ENCODE measurements at places on chromosomes 2 and 18.
A peak's percentile ranks its signal among the peaks of the same experiment; 100 is the strongest.

GRCh38 chr2:165055082-165055851 is 99.9 kb upstream of the SLC38A11 start:
- DNase-seq, result no peak

DNA sequence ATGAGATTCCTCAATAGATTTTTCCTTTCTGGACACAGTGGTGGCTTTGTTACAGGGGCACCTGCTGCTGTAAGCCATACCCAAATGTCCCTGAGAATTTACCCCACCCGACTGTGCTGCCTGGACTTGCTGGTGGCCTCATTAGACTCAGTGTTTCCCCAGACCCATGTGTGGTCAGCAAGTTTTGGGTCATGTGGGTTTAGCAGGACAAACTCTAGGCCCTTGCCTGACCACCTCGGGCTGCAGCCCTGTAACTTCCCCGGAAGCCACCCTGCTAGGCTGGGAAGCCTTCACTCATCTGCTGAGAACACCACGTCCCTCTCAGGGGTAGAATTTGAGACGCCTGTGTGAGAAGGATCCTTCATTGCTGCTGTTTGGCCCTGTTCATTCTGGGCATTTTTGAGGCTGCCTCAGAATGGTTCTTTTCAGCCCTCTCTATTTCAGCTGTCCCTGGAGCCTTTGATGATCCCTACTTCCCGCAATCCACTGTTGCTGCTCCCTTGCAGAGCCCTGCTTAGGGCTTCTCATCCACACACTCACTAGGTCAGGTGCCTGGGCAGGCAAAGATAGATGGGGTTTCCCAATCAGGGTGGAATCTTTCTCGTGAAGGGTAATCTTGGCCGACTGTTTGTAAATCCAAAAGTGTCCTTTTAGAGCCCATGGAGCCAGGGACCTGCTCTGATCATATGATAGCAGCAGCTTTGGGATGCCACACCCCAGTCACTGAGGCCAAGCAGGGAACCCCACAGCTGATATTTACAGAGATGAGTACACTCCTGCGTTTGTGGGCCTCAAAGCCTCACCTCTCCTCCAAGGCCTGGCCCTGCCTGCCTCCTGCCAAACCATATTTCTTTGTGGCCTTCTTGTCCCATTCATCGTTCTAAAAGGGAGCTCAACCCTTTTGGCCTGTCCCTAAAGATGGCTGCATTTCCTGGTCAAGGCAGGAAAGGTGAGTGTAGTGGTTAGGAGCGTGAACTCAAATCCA is 6.7 kb downstream of the EHD3 start:
- DNase-seq, result peak; percentile 22

GRCh38 chr2:147232225-147232669 is 612.6 kb upstream of the ACVR2A start:
- no peak for DNase-seq

DNA sequence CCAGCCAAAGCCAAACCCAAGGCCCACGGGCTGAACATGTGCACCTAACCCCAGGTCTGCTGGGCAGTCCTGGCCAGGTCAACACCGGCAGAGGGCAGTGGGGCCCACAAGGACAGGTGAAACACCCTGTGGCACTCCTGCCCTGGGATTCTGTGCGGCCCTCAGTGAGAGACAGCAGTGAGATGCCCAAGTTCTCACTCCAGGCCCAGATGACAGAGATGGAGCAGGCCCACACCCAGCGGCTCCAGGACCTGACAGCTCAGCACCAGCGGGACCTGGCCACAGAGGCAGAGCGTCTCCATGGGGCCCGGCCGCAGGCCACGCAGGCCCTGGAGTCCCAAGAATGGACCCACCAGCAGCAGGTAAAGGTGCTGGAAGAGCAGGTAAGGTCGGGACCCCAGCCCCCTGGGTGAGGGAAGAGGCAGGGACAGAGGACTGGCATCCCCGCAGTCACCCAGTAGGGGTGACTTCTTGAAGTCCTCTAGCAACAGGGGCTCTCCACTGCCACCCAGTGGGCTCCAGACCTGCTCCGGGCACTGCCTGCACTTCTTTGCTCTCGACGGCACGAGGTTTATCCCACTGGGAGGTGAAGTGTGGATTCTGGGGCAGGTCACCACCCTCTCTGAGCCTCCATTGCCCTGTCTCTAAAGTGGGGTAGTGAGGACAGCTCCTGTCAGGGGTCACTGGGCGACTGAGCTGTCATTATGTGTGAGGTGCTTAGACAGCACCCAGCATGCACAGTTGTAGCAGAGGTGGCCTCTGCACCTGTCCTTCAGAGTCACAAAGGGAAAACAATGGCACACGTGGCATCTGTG is 8.8 kb upstream of the SNED1 start:
- DNase-seq, result no peak

- DNase-seq, result peak; percentile 52
Observed at GRCh38 chr18:80191907-80192652, 55.2 kb downstream of the PARD6G start.

DNA sequence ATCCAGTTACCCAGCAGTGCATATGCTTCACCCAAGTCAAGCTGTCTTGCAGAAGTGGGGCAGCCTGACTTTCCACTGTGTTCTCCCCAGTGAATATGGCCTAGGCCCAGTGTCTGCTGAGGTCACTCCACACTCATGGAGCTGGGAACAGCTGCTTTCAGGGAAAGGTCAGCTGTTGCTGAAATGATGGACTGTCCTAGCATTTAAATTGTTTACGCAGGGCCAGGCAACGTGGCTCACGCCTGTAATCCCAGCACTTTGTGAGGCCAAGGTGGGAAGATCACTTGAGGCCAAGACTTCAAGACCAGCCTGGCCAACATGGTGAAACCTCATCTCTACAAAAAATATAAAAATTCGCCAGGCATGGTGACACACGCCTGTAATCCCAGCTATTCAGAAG is 86.5 kb downstream of the LIPG start:
- no peak for DNase-seq

- no peak for DNase-seq
Observed at GRCh38 chr2:17149945-17150344, 368.3 kb downstream of the RAD51AP2 start.

DNA sequence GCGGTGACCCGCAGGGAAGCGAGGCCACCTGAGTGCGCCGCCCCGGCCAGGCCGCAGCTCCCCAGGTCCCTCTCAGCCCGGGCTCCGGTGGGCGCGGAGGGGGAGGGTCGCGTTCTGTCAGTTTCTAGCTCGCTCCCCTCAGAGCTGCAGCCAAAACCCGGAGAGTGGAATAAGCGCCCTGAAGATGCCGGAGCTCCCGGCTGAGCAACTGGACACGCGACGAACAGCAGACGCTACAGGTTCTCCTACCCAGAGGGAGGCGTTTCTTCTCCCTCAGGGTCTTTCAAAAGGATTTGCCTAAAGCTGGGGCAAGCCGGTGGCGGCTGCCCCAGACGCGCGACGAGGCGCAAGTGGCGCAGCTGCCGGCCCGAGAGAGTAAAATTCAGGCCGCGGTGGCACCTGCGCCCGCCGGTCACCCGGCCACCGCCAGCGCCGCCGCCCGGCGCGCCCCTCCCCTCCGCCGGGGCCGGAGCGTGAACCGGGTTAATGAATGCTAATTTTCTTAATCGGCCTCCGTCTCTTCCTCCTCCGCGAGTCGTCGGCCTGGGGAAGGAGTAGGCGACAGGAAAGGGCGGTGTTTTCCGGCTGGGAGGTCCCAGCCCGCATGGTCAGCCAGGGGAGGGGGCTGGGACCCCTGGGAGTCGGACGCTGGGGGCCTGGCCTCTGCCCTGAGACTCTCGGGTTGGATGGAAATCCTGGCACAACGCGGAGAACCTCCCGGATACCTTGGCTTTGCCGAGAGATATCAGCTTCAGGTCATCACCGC is 845 bp upstream of the CDC42EP3 start:
- DNase-seq, result peak; percentile 89
